ENCODE measurements at places on chromosomes 6 and 20. TPM values are rescaled to one million over a fixed set of nuclear protein-coding genes. Genes with fewer than 3 reads are reported as not detected.
A peak's percentile ranks its signal among the peaks of the same experiment; 100 is the strongest.

DNA sequence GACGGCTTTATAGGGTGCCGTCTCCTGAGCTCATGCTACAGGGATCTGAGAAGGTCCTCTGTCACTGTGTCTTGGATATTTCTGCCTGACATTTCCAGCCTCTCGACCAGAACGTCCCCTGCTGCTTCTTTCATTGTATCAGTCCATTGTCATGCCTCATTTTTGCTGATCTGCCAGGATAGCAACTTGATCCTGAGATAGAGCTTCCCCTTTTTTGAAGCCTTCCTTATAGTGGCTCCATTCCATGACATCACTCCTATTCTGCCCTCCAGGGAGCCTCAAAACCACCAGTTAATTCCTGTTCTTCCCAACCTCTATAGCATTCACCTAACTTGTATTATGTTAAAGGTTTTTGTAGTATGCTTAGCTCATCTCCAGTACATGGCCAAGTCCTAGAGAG lies 431.8 kb upstream of the NOX3 start:
- no peak for DNase-seq

GRCh38 chr6:112251171-112251875 lies 3.0 kb downstream of the LAMA4 start:
- DNase-seq: no peak

- DNase-seq: no peak
Measured at GRCh38 chr6:126253431-126253830, 86.5 kb upstream of the CENPW start.

GRCh38 chr6:116027801-116028200 lies 32.9 kb downstream of the FRK start:
- no peak for DNase-seq

- no peak for DNase-seq
Measured at GRCh38 chr6:111598181-111598580, 7.5 kb downstream of the TRAF3IP2 start.

- no peak for DNase-seq
Measured at GRCh38 chr6:20891161-20891560, 356.9 kb downstream of the CDKAL1 start.

DNA sequence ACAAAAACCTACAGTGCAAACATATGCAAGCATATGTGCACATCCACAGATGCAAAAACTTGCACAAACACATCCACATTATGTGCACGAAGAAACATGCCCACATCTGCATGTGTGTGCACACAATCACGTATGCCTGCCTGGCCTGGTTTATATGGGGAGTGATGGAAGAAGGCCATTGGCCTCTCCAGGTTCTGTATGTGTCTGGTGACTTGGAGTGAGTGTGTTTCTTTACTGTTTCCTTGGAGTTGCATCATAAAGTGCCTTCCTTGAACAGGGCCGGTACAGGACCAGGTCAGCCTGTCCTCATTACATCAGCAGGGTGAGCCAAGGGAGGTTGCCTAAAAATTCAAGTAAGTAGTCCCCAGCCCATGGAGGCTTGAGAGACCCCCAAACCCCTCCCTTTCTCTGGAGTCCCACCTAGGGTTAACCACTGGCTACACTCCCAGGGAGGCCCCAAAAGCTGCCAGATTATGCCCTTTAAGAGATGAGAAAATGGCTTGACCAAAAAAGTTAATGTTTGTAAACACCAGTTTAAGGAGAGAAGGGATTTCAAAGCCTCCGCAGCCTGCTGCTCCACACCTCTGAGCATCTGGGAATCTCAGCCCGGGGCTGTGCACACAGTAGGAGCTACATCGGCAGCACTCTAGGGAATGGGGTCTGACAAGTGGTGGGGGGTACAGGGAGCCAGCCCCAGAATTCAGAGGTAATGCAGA lies 140.8 kb downstream of the VEGFA start:
- DNase-seq: no peak

DNA sequence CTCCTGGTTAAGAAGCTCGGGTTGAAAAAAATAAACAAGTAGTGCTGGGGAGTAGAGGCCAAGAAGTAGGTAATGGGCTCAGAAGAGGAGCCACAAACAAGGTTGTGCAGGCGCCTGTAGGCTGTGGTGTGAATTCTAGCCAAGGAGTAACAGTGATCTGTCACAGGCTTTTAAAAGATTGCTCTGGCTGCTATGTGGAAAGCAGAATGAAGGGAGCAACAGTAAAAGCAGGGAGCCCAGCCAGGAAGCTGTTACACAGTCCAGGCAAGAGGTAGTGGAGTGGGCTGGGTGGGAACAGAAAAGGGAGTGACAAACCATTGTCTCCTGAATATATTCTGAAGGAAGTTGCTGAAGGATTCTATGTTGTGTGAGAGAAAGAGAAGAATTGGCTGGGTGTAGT lies 2.0 kb downstream of the HFE start:
- peak; percentile 14 for DNase-seq

- no peak for DNase-seq
Measured at GRCh38 chr6:69019832-69020231, 384.8 kb downstream of the ADGRB3 start.

GRCh38 chr6:153043719-153044118 lies 41.2 kb upstream of the MTRF1L start:
- DNase-seq: no peak

GRCh38 chr6:50610562-50610961 lies 102.8 kb upstream of the TFAP2D start:
- no peak for DNase-seq

- DNase-seq: no peak
Measured at GRCh38 chr6:150256618-150257272, 112.1 kb upstream of the IYD start.

DNA sequence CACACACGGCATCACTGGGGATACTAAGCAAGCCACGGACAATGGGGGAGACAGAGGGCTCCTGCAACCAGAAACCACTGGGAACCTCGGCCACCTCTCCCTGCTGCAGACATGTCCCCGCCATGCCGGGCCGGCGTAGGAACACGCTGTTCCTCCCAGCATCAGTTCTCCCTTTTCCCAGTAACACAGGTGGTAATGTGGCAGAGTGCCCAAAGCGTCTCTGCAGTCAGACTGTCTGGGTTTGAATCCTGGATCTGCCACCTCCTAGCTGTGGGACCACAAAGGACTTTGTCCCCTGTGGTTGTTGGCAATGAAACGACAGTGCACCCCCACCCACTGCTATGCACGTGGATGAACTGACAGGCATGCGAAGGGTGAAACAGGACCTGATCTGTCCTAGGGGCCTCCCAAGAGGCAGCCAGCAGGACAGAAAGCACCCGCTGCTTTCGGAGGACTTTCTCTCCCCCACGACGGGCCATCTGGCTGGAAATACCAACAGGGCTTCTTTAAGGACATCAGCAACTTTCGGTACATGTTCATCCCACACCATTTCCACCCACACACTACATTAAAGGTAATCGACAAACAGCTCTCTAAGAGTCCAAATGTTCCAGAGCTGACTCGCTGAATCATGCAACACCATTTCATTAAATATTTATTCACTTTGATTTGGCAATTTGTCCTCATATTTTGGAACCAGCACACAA lies 74.1 kb downstream of the SULF2 start:
- DNase-seq: peak; percentile 39

Gene SEMG1
- polyA plus RNA-seq: not detected

Gene LSM14B
- polyA plus RNA-seq: 18.0 TPM

Gene MAS1
- not detected for polyA plus RNA-seq

Gene FOXP4
- 14.0 TPM for polyA plus RNA-seq

Gene HCRTR2
- polyA plus RNA-seq: 0.34 TPM

Gene MROH8
- polyA plus RNA-seq: 4.4 TPM

Measured in kidney (tissue), 22 donors.